GM06990 (cell line): ENCODE measurements at places on chromosomes 11 and 22.

GRCh38 chr22:43276321-43276720 lies 66.9 kb downstream of the SCUBE1 start:
- DNase-seq, result no peak

DNA sequence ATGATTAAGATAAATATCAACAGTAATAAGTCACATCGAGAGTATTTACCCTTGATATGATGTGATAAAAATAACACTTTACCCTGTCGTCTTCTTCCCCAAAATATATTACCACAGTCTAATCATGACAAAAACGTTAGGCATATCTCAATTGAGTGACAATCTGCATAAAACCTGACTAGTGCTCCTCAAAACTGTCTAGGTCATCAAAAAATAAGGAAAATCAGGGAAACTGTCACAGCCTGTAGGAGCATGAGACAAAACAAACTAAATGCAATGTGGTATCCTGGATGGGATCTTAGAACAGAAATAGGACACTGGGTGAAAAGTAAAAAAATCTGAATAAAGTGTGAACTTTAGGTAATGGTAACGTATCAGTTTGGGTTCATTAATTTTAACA lies 19.4 kb upstream of the ANO5 start:
- DNase-seq, result no peak

DNA sequence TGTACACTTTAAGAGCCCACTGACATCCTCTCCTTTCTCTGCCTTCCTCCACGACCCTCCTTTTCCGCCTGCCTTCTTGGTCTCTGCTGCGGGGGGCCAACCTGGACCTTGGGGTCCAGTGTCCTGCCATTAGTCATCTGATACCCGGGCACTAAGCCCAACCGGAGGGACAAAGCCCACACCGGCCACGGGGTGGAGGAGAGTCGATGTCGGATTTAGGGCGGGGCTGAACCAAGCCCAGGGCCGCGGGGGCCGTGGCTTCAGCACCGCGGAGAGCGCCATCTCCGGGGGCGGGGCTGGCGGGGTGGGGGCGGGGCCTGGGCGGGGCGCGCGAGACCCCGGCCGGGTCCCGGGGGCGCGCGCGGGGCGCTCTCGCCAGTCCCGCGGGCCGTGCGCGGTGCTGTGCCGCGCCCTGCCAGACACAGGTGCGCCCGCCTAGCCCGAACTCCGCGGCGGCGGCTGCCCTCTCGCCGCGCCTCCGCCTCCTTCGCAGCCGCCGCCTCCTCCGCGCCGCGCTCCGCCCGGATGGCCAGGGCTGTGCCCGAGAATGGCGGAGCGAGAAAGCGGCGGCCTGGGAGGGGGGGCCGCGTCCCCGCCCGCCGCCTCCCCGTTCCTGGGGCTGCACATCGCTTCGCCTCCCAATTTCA lies at the start of gene MAPK8IP1:
MAPK8IP1 (plus strand) TSS at position 378 of the 647 bp plus-strand sequence; CDS start at position 548, 170 bp downstream.
- peak; percentile 54 for DNase-seq

DNA sequence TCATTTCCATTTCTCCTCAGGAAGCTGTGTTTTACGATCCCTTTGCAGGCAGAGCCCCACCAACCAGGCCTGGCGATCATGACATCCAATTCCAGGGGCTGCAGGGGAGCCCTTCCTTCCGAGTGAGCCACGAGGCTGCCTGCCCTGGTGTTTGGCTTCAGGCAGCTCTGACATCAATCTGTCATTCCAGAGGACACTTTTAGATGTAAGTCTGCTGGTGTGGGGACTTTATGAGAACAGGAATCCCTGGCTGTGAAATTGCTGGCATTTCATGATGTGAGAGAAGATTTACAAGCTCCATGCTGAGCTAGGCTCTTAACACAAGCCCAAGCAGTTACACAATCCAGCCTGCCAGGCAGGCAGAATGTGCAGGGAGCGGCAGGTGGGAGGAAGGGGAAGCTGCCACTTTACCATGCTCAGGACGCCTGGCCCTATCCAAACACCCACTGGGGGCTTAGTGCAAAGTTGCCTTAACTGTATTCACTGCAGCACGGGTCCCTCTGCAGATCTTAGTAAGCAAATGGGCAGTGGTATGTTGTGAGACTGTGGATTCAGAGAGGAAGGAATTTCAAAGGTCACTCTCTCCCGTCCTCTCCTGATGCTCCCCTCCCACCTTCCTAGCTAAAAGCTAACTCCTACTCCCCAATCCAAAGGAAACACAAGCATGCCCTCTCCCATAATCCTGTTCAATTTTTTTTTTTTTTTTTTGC lies 43.4 kb upstream of the MICAL2 start:
- DNase-seq, result no peak

DNA sequence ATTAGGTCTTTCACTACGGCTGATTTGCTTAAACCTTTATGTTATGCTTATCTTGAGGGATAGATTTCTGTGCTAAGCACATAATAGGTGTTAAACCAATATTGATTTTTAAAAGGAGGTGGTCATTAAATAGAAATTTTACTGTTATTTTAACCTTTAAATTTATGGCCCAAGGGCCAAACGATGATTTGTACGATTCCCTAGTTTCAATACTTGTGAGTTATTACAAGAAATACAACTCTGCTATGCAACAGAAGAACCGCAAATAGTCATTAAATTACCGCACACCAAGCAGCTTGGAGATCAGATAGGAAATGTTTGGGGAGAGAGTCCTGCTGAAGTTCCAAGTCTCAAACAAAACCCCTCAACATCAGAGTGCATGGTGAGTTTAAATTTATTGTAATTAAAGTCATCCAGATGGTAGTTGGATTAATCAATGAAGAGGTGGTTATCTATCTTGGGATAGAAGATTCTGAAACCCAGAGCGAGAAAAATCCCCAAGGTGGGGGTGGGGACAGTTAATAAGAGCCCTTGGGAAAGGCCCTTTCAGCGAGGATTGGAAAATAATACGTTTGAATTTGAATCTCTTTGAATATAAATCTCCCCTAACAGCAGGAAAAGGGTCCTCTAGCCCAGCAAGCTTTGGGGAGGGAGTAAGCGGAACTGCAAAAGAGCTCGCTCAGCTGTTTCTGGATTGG lies 805 bp upstream of the QSER1 start:
- no peak for DNase-seq

DNA sequence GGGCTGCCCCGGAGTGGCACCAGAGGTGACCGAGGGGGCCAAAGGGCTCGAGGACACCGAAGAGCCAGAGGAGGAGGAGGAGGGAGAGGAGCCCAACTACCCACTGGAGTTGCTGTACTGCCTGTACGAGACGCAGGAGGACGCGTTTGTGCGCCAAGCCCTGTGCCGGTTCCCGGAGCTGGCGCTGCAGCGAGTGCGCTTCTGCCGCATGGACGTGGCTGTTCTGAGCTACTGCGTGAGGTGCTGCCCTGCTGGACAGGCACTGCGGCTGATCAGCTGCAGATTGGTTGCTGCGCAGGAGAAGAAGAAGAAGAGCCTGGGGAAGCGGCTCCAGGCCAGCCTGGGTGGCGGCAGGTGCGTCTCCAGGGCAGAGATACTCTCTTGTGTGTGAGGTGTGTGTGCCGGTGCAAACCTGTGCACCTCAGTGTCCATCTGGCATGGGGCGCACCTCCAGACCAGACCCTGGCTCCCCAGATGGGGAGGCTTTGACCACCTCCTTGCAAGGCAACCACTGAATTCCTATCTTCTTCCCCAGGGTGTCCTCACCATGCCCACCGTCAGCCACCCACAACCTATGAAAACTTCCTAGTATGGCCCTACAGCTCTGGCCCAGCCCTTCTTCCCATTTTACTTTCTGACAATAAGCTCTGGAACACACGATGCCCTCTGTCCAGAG lies 3.4 kb downstream of the NLRP6 start:
- DNase-seq, result no peak

- peak; percentile 98 for DNase-seq
Measured at GRCh38 chr11:83156996-83157593, at the start of gene PCF11. PCF11 (plus strand) TSS chr11:83157131; CDS start chr11:83157440, 309 bp downstream.

GRCh38 chr11:83836065-83836464 lies 549.9 kb upstream of the CCDC90B start:
- no peak for DNase-seq

DNA sequence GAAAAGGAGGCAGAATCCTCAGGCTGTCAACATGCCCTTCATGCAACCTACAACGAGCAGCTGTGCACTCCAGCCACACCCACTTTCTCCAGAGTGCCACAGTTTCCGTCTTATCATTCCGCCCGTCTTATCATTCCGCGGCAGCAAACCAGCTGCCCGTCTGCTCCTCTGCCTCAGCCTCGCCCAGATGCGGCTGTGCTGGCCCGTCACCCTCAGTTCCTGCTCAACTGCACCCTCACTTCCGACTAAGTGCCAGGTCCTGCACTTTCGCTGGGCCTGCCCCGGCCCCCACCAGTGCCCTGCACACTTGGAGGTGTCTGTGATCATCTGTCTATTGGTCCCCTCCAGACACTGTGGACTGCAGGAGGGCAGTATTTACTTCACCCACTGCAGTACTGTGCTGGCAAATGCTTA lies 43.7 kb downstream of the MICAL3 start:
- DNase-seq, result peak; percentile 32

DNA sequence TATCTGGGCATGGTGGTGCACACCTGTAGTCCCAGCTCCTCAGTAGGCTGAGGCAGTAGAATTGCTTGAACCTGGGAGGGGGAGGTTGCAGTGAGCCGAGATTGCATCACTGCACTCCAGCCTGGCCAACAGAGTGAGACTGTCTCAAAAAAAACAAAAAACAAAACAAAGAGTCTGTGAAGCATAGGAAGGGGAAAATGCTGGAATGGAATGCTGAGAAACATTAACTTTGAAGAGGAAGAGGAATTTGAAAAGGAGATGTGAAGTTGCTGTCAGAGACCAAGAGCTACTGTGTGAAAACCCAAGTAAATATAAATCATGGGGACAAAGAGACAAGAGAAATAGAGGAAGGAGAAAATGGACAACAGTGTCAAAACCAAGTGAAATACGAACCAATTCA lies 455.1 kb upstream of the ARHGAP42 start:
- no peak for DNase-seq

- DNase-seq, result no peak
Measured at GRCh38 chr11:61059260-61059752, 43.0 kb upstream of the CD5 start.

GRCh38 chr11:108568195-108568858 lies 25.2 kb downstream of the EXPH5 start:
- no peak for DNase-seq

GRCh38 chr11:95915051-95915450 lies 8.9 kb downstream of the MTMR2 start:
- DNase-seq, result no peak

DNA sequence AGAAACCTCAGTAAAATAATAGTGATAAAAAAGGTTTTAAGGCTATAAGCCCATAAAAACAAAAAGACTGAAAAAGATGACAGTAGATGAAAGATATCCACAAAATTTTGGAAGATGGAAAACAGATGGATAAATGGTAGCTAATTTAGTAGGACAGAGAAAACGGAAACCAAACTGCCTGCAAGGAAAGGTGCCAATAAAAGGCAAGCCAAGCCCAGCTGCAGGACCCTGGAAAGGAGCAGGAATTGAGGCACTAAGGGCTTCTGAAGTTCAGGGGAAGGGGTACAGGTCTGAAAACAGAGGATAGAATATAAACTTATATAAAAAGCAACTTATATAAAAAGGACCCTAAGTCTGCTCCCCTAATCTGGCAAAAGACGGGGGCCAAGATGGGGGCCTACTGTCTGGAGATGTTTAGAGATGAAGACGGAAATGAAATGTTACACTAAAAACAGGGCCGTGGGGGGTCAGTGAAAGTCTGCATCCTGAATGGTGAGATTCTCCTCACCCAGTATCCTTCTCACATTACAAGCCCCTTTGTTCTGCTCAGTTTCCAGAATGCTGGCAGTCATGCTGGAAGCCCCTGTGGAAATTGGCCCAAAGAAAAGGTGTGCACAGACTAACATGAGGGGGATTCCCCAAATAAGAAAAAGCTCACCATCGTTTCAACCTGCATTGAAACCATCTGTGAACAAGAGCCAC lies 269.3 kb upstream of the PITPNB start:
- no peak for DNase-seq

DNA sequence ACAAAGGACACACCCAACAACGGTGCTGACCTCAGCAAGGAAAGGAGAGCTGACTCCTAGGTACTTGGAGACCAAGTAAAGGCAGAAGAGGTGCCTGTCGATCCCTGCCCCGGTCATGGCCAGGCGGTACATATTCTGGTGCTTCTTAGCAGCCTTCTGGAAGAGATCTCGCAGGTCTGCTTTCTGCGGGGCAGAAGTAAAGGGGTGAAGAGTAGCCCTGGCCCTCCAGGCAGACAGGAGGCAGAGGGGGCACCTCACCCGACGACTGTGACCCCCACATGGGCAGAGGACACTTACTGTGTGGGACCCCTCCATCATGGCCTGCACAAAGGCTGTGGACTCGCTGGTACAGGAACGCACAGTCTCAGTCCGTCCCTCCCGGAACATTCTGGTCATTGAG lies 7.4 kb downstream of the CPT1B start:
- DNase-seq, result no peak

- DNase-seq, result no peak
Measured at GRCh38 chr22:26848244-26848920, 191.0 kb downstream of the MIAT start.

GRCh38 chr11:110062247-110062646 lies 30.9 kb upstream of the ZC3H12C start:
- DNase-seq, result no peak

DNA sequence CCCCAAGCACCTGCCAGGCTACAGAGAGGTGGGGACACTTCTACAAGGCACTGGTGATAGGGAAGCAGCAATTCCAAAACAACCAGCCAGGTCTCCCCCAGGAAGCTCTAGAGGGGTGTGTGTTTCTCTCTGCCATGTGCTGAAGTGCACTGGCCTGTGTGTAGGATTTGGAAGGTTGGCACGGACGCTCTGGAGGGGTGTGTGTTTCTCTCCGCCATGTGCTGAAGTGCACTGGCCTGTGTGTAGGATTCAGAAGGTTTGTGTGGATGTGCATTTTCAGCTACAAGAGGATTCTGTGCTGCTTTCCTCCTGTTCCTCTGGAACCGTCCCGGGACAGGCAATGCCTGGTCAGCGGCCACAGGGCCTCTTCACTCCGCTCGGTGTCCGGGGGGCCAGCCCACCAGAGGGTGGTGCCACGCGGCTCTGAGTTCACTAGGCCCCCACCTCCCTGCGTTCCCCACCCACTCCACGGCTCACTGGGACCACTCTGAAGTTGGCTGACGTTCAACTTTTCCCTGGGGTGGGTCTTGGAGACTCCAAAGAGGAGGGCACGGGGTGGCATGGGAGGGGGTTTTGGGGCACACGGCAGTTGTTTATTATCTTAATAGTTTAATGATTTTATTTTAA lies 552.8 kb downstream of the BRD1 start:
- DNase-seq, result no peak

DNA sequence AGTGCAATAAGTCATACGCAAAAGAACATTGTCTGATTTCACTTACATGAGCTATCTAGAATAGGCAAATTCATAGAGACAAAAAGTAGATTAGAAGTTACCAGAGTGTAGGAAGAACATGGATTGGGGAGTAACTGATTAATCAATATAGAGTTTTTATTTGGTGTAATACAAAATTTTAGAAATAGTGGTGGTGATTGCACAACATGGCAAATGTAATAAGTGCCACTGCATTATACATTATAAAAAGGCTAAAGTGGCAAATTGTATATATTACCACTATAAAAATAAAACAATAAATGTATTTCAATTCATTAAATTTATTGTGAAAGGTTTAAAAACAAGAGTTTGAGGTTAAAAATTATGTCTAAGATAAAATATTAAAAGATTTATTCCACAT lies 8.7 kb upstream of the OR51B4 start:
- DNase-seq, result no peak

GRCh38 chr11:3907590-3907989 lies 52.1 kb downstream of the STIM1 start:
- no peak for DNase-seq

GRCh38 chr11:18171377-18172000 lies 1.1 kb upstream of the MRGPRX4 start:
- no peak for DNase-seq
